SJSA1 (cell line): ENCODE measurements at places on chromosomes 2 and 18. TPM values are rescaled to one million over a fixed set of nuclear protein-coding genes. Genes with fewer than 3 reads are reported as not detected.
A peak's percentile ranks its signal among the peaks of the same experiment; 100 is the strongest.

GPN1 gene
- 68.8 and 70.2 TPM in 2 replicates for total RNA-seq

UCN gene
- 0.21 and 6.8 TPM in 2 replicates for total RNA-seq

ASB18 gene
- total RNA-seq, result 1.1 TPM in 1 of 2 replicates, not detected in the other

DNA sequence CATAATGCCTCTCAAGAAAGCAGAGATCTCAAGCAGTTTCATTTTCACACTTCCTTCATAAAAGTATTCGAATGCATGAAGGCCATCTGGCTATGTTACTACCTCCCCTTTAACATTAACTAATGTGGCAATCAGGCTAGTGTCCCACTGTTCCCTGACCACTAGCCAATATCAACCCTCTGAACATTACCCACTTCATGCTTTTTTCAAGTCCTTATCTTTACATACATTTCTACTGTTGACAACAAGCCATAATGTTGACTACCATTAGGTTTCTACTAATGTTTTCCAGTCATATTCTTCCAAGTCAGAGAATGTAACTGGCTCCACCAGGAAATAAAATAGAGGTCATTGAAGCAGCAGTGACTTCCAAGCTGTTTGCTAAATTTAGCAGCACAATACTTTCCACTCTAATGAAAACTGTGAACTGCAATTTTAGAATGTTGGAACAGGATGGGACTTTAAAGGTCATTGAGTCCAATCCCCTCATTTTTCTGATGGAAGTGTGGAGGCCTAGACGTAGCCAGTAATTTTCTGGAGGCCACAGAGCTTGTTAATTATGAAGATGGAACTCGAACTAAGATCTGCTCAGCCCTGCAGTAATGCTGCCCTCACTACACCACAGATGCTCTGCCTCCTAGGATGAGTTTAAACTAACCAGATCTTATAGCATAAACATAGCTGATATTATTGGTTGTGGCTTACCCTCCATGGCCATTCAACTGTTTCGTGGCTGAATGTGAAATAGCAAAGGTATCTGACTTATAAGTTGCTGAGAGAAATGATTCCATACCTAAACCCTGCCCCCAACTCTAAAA, 630 bp upstream of the PPP1R1C start:
- no peak for DNase-seq
- no peak overlapping the region for H3K27ac ChIP-seq
- no peak overlapping the region for H3K4me3 ChIP-seq
- no peaks in the 10 kb centered on the region for H3K36me3 ChIP-seq
- no peaks in the 10 kb centered on the region for H3K4me1 ChIP-seq

CRYGD gene
- total RNA-seq, result not detected in 2 replicates

DNA sequence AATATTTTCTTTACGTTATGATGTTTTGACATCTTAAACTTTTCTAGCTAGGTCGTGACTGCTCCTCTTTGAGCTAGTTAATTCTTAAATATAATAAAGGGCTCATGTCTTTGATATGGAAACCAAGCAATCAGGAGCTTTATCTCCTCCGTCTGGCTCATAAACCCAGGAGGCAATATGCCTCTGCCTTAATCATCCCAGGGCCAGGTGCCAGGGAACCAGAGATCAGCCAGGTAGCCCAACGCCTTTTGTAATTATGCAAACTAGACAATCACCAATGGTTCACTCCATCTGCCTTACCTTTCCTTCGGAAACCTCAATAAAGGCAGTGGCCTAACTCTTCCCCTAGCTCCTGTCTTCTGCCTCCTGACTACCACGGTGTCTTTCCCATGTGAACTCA, 213.7 kb downstream of the KCNJ3 start:
- no peaks in the 10 kb centered on the region for H3K36me3 ChIP-seq
- H3K27me3 ChIP-seq, result no peaks in the 10 kb centered on the region
- H3K27ac ChIP-seq, result no peak overlapping the region
- H3K4me1 ChIP-seq, result no peaks in the 10 kb centered on the region
- H3K4me3 ChIP-seq, result no peak overlapping the region
- DNase-seq, result no peak

GRCh38 chr18:47175283-47175897, 774 bp downstream of the IER3IP1 start:
- H3K36me3 ChIP-seq, result peaks cover 37% of the 10 kb centered on the region
- H3K27ac ChIP-seq, result peak overlapping the region; percentile 70
- no peaks in the 10 kb centered on the region for H3K27me3 ChIP-seq
- DNase-seq, result peak; percentile 19
- H3K4me1 ChIP-seq, result peaks cover 8% of the 10 kb centered on the region

DNA sequence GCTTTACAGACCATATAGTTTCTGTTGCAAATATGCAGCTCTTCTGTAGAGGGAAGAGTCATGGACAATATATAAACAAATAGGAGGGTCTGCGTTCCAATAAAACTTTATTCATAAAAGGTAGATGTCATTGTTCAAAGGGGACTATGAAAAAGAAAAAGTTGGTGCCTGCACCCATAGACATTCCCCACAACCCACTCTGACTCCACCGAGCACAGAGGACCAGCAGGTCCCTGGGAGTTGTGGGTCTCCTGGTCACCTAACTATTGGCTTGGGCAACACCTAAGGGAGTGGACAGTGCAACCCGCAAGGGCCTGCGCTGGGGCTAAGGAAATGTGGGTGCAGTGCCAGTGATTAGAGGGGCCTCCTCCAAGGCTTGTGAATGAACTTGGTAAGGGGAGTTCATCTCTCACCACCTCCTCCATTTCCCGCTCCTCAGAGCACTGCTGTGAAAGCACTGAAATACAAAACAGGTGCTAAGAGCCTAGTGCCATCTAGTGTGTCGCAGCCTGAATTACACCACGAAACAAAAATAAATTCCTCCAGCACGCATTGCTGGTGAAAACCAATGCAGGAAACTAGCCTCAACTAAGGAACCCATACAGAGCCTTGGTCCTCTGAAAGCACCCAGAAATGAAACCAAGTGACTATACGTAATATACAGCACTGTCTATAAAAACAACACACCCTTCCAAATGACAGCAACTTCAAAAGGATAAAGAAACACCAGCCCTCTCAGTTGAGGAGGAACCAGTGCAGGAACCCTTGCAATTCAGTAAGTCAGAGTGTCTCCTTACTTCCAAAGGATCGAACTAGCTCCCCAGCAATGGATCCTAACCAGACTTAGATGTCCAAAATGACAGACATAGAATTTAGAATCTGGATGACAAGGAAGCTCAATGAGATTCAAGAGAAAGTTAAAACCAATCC, 166.6 kb downstream of the RNF144A start:
- H3K4me1 ChIP-seq, result no peaks in the 10 kb centered on the region
- no peak overlapping the region for H3K4me3 ChIP-seq
- DNase-seq, result no peak

NYAP2 gene
- total RNA-seq, result not detected in 2 replicates

- no peak overlapping the region for H3K4me3 ChIP-seq
- no peaks in the 10 kb centered on the region for H3K4me1 ChIP-seq
- no peak for DNase-seq
These were observed 56.4 kb upstream of the XIRP2 start for GRCh38 chr2:166831930-166832329.

DNA sequence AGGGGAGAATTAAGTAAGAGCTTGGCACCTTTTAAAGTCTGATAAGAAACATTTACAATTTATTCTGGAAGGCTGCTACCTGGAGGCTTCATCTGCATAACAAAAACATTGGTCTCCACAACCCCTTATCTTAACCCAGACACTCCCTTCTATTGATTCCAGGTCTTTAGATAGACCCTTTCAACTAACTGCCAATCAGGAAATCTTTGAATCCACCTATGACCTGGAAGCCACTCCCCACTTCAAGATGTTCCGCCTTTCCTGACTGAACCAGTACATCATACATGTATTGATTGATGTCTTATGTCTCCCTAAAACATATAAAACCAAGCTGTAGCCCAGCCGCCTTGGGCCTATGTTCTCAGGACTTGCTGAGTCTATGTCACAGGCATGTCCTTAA, 289.4 kb downstream of the AGPS start:
- no peak overlapping the region for H3K4me3 ChIP-seq
- no peak overlapping the region for H3K27ac ChIP-seq
- no peaks in the 10 kb centered on the region for H3K36me3 ChIP-seq
- H3K27me3 ChIP-seq, result no peaks in the 10 kb centered on the region

EHD3 gene
- total RNA-seq, result 3.0 and 8.1 TPM in 2 replicates

GRCh38 chr2:85390941-85391669, 19.1 kb downstream of the CAPG start:
- peaks cover 35% of the 10 kb centered on the region for H3K36me3 ChIP-seq
- H3K4me1 ChIP-seq, result peaks cover 21% of the 10 kb centered on the region
- no peak overlapping the region for H3K4me3 ChIP-seq
- DNase-seq, result no peak
- H3K27me3 ChIP-seq, result no peaks in the 10 kb centered on the region

ANTXR1 gene
- 19.4 and 30.8 TPM in 2 replicates for total RNA-seq

DNA sequence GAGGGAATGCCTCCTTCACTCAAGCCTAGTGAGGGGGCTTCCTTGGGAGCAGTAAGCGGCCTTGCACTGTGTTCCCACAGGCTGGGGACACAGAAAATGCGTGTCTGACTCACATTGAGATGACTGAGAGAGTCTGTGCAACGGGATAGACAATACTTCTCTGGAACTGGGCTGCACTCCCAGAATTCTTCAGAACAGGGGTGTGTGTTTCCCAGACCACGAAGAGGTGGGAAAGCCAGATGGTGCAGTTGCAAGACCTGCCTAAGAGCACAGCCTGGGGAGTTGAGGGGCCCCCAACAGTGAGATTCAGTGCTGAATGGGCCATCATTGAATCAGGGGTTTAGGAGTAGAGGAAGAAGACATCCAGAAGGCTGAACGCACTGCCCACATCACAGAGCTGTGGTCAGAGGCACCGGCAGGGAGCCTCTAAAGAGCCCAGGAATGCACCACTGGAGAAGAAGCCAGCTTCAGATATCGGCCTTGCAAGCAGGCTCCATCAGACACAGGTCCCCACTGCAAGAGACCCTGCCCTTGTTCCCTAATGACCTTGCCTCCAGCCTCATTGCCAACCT, 36.6 kb upstream of the MRPL19 start:
- no peak overlapping the region for H3K27ac ChIP-seq
- H3K27me3 ChIP-seq, result no peaks in the 10 kb centered on the region
- no peaks in the 10 kb centered on the region for H3K36me3 ChIP-seq
- H3K4me1 ChIP-seq, result peaks cover 41% of the 10 kb centered on the region
- H3K4me3 ChIP-seq, result no peak overlapping the region

RAB17 gene
- 0.21 and 0.28 TPM in 2 replicates for total RNA-seq

GRCh38 chr2:182291296-182291695, 135.5 kb downstream of the PDE1A start:
- no peaks in the 10 kb centered on the region for H3K4me1 ChIP-seq
- no peak overlapping the region for H3K27ac ChIP-seq
- no peak overlapping the region for H3K4me3 ChIP-seq

GRCh38 chr18:3704556-3705344, 254.8 kb downstream of the TGIF1 start:
- no peak overlapping the region for H3K27ac ChIP-seq
- no peak overlapping the region for H3K4me3 ChIP-seq
- H3K27me3 ChIP-seq, result no peaks in the 10 kb centered on the region; the same call in 1 of the 2 replicates
- no peak for DNase-seq
- H3K4me1 ChIP-seq, result no peaks in the 10 kb centered on the region

DHRS9 gene
- total RNA-seq, result 0.11 and 0.19 TPM in 2 replicates

SLC16A14 gene
- 0.47 and 1.5 TPM in 2 replicates for total RNA-seq

LCT gene
- total RNA-seq, result not detected in 2 replicates

GRCh38 chr18:2417861-2418610, 153.3 kb downstream of the METTL4 start:
- no peaks in the 10 kb centered on the region for H3K36me3 ChIP-seq
- no peak overlapping the region for H3K4me3 ChIP-seq
- H3K27me3 ChIP-seq, result no peaks in the 10 kb centered on the region

DNA sequence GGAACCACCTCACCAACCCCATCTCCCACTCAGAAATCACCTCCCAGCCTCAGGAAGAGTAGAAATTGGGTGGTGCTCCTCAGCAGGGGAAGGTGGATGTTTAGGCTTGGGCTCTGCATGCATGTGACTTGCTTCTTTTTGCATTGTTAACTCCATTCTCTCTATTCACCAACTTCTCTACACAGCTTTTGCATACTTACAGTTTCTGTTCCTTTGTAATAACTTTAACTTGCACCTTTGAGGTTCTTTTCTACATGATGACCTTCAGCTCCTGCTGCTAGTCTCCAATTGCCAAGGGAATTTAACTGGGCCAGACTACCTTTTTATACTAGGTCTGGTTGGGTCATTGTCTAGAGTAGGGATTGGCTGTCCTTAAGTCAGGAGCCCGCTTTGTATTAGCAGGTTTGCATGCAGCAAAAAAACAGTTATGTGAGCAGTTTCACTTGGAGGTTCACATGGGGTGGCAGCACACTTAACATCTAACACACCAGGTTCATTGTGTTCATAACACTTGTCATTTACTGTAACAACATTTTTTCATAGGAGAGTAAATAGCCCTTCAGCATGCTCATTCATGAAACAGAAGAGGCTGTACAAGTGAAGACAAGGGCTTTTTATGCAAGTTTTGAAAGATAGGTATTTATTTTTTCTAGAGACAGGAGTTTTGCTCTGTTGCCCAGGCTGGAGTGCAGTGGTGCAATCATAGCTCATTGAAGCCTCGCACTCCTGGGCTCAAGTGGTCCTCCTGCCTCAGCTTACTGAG, 12.0 kb downstream of the MRPL35 start:
- H3K36me3 ChIP-seq, result peaks cover 74% of the 10 kb centered on the region
- no peaks in the 10 kb centered on the region for H3K27me3 ChIP-seq
- no peak for DNase-seq
- H3K4me1 ChIP-seq, result no peaks in the 10 kb centered on the region

DNA sequence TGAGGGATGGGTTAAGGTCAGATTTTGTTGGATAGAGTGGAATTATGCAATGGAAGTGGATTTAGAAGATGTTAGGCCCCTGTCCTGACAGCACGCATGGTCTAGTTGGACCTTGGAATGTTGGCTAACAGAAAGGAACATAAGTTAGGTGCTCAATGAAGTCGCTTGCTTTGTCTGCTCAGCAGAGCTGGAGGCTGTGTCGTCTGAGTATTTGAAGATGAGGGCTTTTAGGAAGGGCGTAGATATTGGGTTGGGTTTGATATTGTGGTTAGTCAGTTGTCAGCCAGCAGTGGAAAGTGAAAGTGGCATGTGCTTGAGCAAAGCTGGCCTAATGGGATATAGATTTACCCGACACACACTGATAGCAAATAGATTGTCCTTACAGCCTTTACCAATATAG, 239.3 kb downstream of the PRKCE start:
- H3K4me3 ChIP-seq, result no peak overlapping the region
- no peak for DNase-seq
- H3K4me1 ChIP-seq, result peaks cover 6% of the 10 kb centered on the region
- H3K27ac ChIP-seq, result no peak overlapping the region

- no peak for DNase-seq
- H3K27ac ChIP-seq, result no peak overlapping the region
- H3K36me3 ChIP-seq, result no peaks in the 10 kb centered on the region
- no peaks in the 10 kb centered on the region; the same call in 1 of the 2 replicates for H3K4me1 ChIP-seq
These were observed 55.4 kb upstream of the NCOA1 start for GRCh38 chr2:24435391-24436316.

- H3K27me3 ChIP-seq, result no peaks in the 10 kb centered on the region
- DNase-seq, result peak; percentile 50
- H3K4me3 ChIP-seq, result peak overlapping the region; percentile 97
- peaks cover 21% of the 10 kb centered on the region for H3K36me3 ChIP-seq
These were observed 534 bp upstream of the SOCS6 start for GRCh38 chr18:70288171-70288850.

- no peak overlapping the region for H3K27ac ChIP-seq
- H3K4me3 ChIP-seq, result no peak overlapping the region
- peaks cover 46% of the 10 kb centered on the region for H3K36me3 ChIP-seq
- no peak for DNase-seq
These were observed 15.6 kb downstream of the PPP4R3B start for GRCh38 chr2:55601849-55602248.

- peaks cover 32% of the 10 kb centered on the region for H3K36me3 ChIP-seq
- no peak for DNase-seq
- no peaks in the 10 kb centered on the region for H3K27me3 ChIP-seq
- H3K27ac ChIP-seq, result peak overlapping the region; percentile 99
- H3K4me3 ChIP-seq, result peak overlapping the region; percentile 77
These were observed 807 bp upstream of the CREB1 start for GRCh38 chr2:207528980-207529329.
